ENCODE measurements at places on chromosomes 12 and 14.

GRCh38 chr14:105091517-105092170, 26.4 kb upstream of the GPR132 start:
- peak; percentile 41 for DNase-seq

- no peak for DNase-seq
Measured at GRCh38 chr12:102299731-102300130, 102.1 kb upstream of the PMCH start.

DNA sequence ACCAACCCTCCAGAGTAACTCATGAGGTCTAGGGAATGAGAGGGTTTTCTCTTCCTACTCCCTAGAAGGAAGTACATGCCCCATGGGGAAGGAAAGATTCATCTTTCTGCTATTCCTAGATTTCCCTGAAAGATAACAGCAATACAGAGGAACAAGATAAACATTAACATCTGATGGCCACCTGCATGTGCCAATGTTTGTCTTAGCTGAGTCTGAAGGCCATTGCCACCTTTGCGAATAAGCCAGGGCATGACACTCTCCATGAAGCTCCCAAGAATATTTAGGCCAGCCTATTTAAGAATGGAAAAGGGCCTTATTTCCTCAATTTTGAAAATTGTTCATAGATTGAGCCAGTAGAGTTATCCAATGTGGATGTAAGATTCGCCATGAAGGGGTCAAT, 26.0 kb downstream of the IGF1 start:
- no peak for DNase-seq

GRCh38 chr12:109099431-109100020, 2.1 kb downstream of the UNG start:
- no peak for DNase-seq

DNA sequence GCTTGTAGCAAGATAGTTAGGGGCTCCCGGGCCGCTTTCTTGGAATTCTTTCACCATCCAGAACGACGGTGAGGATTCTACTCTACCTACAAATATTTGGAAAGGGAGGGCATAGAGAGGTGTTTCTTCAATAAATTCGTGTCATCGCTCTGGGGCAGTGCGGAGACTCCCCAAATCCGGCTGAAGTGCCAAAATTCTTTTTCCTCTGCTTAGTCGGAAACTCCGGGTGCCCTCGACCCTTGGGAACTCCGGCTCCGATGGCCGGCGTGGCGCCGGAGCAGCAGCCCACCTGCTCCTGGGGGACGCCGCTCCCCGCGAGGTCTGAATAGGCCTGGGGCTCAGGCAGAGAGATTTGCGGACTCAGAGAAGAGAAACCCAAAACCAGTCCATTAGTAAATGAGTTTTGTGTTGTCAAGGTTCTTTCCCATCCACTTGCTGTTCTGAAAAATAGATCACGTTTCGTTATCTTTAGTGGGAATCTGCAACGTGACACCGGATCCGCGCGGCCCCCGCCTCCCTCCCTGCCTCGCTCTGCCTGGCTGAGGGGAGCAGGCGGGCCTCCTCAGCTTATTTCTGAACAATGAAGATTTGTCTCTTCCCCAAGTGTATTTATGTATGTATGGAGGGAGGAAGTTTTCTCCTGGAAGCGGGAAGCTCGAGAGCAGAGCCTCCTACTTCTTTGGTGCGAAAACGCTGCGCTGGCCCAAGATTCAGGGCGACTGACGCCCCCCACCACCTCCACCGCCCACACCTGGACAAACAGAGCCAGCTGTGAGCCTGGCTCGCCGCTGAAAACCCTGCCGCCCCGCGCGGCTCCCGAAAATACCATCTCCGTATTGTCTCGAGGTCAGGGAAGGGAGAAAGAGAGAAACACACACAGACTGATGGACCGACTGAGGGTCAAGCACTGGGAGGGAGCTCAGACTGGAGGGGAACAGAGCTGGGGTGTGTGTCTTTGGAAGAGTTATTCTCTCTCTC, 3.7 kb upstream of the SIX1 start:
- DNase-seq, result no peak

GRCh38 chr14:22726012-22726411, 40.5 kb upstream of the OXA1L start:
- no peak for DNase-seq

DNA sequence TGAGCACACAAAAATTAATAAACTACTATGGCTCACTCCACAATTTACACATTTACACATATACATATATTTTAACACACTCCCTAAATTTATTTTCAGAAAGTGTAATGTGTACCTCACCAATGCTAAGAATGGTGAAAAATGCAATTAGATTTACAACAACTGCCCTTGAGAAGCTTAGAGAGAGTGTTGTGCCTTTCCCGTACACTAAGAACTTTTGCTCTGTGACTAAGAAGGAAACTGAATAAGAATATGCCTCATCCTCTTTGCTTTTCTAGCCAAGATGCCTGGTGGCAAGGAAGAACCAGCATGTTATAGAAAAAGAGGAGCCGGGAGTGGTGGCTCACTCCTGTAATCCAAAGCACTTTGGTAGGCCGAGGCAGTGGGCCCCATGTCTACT, 62.3 kb downstream of the SINHCAF start:
- DNase-seq, result no peak

GRCh38 chr12:2455410-2455809, 339.4 kb upstream of the FKBP4 start:
- no peak for DNase-seq

GRCh38 chr12:69415471-69416275, 54.5 kb upstream of the FRS2 start:
- DNase-seq, result peak; percentile 80

- no peak for DNase-seq
Measured at GRCh38 chr12:15837141-15837790, 44.9 kb upstream of the STRAP start.

- no peak for DNase-seq
Measured at GRCh38 chr12:64746663-64747062, 12.5 kb downstream of the GNS start.

- no peak for DNase-seq
Measured at GRCh38 chr14:34328178-34328577, 133.9 kb downstream of the SPTSSA start.

- no peak for DNase-seq
Measured at GRCh38 chr12:4286228-4286627, 12.7 kb downstream of the CCND2 start.

GRCh38 chr12:74031045-74031444, 506.6 kb upstream of the ATXN7L3B start:
- no peak for DNase-seq

DNA sequence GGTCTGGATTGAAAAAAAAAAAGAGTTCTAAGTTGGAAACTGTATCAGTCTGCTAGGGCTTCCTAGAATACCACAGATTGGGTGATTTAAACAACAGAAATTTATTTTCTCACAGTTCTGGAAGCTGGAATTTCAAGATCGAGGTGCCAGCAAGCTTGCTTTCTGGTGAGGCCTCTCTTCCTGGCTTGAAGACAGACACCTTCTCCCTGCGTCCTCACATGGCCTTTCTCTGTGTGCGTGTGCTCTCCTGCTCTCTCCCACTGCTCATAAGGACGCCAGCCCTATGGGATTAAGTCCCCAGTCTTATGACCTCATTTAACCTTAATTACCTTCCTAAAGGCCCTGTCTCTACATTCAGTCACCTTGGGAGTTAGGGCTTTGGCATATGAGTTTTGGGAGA, 215.5 kb downstream of the PIK3C2G start:
- peak; percentile 70 for DNase-seq

- DNase-seq, result peak; percentile 60
Measured at GRCh38 chr14:58637391-58638230, at the start of gene DACT1. Gene DACT1 (plus strand): TSS chr14:58637962. CDS start chr14:58638203, 241 bp downstream.

DNA sequence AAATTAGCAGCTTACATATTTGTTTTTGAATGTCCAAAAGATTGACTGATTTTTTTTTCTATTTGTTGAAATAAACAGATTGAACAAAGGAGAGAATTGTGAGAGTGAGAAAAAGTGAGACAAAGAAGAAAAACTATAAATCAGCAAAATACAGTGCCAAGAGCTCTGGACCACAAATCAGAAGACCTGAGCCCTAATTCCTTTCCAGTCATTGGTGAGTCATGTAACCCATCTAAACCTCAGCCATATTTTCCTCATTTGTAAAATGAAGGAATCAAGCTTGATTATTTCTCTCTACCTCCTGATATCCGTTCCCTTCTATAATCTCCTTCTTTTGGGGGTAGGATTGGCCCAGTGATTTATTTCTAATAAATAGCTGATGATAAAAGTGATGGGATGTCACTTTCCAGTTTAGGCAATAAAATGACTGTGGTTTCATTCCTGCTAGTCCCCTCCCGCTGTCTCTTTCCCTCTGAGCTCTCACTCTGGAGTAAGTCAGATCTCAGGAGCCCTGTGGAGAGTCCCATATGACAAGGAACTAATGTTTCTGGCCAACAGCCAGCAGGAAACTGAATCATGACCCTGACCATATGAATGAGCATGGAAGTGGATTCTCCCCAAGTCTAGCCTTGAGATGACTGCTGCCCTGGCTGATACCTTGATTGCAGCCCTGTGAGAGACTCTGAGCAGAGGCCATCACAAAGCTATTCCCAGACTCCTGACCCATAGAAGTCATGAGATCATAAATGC, 218.9 kb downstream of the ACSS3 start:
- DNase-seq, result no peak

GRCh38 chr12:123886258-123886657, 86.4 kb downstream of the CCDC92 start:
- no peak for DNase-seq

DNA sequence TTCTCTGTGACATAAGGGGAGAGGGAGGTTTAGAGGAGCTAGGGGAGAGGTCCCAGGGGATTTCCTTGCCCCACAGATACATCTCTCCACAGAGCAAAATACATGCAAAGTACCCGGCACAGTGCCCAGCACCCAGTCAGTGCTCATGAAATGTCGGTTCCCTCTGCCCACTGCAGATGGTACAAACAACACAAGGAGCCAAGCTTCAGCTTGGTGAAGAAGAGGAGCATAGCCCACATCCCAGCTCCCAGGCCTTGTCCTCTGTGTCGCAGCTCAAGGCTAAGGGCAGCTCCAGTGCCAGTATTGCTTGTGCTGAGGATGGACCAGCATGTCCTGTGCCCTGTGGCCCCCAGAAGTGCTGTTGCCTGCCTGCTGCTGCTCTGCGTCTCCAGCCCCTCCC, 35.0 kb upstream of the FKBP4 start:
- no peak for DNase-seq

- DNase-seq, result peak; percentile 20
Measured at GRCh38 chr12:45726603-45727300, 2.8 kb upstream of the ARID2 start.

- DNase-seq, result peak; percentile 73
Measured at GRCh38 chr14:20624495-20625070, 16.9 kb downstream of the OR6S1 start.

GRCh38 chr14:98551028-98551427, 721.0 kb downstream of the BCL11B start:
- DNase-seq, result no peak

DNA sequence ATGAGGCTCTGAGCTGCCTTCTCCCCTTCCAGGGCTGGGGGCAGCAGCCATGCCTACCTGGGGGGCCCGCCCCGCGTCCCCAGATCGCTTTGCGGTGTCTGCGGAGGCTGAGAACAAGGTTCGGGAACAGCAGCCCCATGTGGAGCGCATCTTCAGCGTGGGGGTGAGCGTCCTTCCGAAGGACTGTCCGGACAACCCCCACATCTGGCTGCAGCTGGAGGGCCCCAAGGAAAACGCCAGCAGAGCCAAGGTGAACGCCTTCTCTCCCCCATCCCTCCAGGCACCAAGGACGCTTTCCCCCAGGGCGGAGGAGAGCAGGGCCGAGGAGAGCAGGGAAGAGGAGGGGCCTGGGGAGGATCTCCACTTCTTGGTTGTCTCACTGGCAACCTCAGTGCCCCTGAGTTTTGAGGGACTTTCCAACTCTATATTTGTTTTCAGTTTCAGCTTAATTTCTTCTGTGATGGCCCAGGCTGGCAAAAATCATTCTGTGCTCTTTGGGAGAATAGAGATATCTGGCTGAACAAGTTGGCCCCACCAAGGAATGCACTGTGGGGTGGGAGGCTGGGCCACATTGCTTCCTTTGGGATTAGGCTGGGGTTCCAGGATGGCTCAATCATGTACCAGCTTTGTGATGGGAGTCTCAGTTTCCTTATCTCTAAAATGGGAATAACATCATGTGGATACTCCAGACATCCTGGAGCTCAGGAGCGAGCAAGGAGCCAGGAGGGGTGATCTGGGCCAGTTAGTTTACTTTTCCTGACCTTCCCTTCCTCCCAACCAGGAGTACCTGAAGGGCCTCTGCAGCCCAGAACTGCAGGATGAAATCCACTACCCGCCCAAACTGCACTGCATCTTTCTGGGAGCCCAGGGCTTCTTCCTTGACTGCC, 1.2 kb downstream of the KHNYN start:
- peak; percentile 28 for DNase-seq

GRCh38 chr12:126258190-126258589, 1193.0 kb downstream of the AACS start:
- no peak for DNase-seq

- DNase-seq, result no peak
Measured at GRCh38 chr12:11133162-11133561, 1.3 kb downstream of the TAS2R30 start.

GRCh38 chr14:64732066-64732465, 27.8 kb downstream of the PLEKHG3 start:
- DNase-seq, result no peak

- peak; percentile 87 for DNase-seq
Measured at GRCh38 chr12:114850661-114851275, 166.8 kb upstream of the TBX3 start.

- no peak for DNase-seq
Measured at GRCh38 chr14:21525962-21526671, at the start of gene SALL2. Gene SALL2 (minus strand): TSS chr14:21526346. CDS start chr14:21526127, 219 bp downstream.

DNA sequence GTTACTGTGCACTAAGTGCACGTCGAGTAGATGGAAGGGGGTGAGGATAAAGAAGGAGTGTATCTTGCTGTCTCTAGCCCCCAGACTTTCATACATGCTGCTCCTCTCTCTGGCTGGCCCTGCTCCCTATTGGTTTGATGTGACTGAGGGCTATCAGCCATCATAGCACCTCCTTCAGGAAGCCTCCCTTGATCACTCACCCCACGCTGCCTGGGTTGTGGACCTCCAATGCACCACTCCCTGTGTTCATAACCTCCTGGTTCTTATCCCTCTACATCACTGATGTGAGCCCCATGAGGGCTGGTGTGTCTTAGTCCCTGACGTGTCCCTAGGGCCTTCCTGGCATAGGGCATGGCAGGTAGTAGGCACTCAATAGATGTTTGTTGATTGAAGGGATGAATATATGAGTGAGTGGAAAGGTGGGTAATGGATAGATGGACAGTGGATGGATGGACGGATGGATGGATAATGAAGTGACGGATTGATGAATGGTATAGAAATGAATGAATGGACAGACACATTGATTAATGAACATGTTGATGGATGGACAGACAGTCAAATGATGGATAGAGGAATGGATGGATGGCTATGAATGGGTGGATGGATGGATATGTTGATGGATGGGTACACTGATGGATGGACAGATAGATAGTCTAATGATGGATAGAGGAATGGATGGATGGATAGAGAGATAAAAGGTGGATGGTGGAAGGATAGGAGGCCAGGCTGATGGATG, 15.0 kb downstream of the SDSL start:
- DNase-seq, result no peak
